ENCODE measurements at places on chromosomes 6 and 20. TPM values are rescaled to one million over a fixed set of nuclear protein-coding genes. Genes with fewer than 3 reads are reported as not detected.

The RFX6 gene
- total RNA-seq: not detected

- DNase-seq: no peak
These were observed 221.7 kb downstream of the ARHGAP18 start for GRCh38 chr6:129488313-129488712.

GRCh38 chr20:50928469-50928868, 2.8 kb downstream of the ADNP start:
- no peak for DNase-seq

The SLC22A2 gene
- not detected for total RNA-seq

Measured in neural progenitor cell (in vitro differentiated cells).